Activated CD8-positive, alpha-beta memory T cell treated with anti-CD3 and anti-CD28 coated beads, Interleukin-2, amount 50 U/mL, for 48 hours (primary cell): ENCODE measurements at places on chromosomes 2 and 18.

GRCh38 chr2:20391951-20392699 is 41.5 kb upstream of the PUM2 start:
- DNase-seq = no peak

DNA sequence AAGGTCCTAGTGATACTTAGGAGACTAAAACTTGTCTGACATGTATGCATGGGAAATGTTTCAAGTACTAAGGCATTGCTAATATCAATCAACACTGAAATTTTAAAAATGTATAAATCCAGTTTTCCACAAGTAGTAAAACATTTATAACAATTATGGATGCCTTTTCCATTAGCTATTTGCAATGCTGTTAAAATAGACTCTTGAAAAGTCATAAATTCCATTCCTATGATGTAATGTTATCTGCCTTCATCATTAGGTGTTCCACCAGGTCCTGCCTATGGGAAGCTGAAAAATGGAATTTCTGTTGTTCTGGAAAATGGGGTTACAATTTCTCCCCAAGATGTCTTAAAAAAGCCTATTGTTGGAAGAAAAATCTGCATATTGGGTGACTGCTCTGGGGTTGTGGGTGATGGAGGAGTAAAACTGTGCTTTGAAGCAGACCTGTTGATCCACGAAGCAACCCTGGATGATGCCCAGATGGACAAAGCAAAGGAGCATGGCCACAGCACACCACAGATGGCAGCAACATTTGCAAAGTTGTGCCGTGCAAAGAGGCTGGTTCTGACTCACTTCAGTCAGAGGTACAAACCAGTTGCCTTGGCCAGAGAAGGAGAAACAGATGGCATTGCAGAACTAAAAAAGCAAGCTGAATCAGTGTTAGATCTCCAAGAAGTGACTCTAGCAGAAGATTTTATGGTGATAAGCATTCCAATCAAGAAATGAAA is 18.7 kb downstream of the ELAC1 start:
- DNase-seq = no peak

DNA sequence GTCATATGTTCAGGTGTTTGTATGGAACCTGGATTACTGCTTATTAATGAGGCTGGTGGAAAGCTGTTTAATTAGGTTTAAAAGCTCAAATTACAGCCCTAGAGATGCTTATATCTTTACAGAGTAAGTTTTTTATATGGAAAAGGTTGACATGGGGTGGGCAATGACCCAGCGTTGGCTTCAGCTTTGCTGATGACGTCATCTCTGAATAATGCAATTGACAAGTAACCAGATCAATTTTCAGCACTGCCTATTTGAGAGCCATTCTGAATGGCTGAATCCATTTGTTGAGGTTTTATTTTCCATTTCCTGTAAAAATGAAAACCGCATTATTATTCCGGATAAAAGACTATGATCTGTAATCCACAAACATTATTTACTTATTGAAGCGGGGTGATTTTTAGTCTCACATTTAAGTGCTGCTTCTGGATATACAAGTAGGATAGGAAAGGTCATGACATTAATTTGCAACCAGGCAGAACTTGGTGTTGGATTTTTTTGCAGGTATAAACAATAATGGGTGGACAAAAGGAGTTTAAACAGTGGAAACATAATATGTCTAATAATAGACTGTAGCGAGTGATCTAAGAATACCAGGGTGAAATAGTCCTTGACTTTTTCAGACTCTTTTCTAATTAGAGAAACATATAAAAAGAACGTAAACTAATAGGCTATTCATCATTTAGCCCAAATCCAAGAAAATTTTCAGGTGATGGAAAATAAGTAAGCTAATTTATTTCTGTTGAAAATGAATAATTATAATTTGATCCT is 2.7 kb downstream of the PPP1R1C start:
- no peak for DNase-seq

- DNase-seq = no peak
Measured at GRCh38 chr2:45688479-45689298, 37.2 kb downstream of the PRKCE start.

- no peak for DNase-seq
Measured at GRCh38 chr2:238163481-238164198, 4.9 kb downstream of the ERFE start.

DNA sequence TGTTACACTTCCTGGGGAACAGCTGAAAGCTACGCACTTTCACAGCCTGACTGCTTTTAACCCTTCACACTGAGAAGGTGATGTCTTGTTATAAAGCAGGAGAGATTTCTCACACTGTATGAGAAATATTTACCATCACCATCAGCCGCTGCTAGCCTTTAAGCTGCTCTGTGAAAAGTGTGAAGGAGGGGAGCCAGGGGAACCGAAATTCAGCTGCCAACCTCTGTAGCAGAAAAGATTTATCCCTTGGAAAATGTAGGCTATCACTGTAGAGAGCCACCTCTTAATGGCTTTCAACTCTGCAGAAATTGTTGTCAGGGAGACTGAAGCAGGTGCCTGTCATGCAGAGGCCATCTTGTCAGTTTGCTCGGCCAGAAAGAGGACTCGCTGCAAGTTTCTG is 145.3 kb downstream of the SP3 start:
- no peak for DNase-seq

- DNase-seq = no peak
Measured at GRCh38 chr2:229572507-229573271, 141.7 kb downstream of the DNER start.

- DNase-seq = peak; percentile 41
Measured at GRCh38 chr2:23399674-23400261, 14.8 kb downstream of the KLHL29 start.
